Lung microvascular endothelial cell (primary cell): ENCODE measurements at places on chromosomes 12 and 14. TPM values are rescaled to one million over a fixed set of nuclear protein-coding genes. Genes with fewer than 3 reads are reported as not detected.

Gene SMOC1
- 0.87 and 5.2 TPM in 2 replicates for total RNA-seq

Gene IGF1
- 0.44 and 0.79 TPM in 2 replicates for total RNA-seq

Gene LMNTD1
- under 0.01 TPM in 1 of 2 replicates, not detected in the other for total RNA-seq

Gene CACNA1C
- under 0.01 and 0.44 TPM in 2 replicates for total RNA-seq

Gene GNS
- 175 and 226 TPM in 2 replicates for total RNA-seq

Gene LGR5
- total RNA-seq: not detected in 2 replicates

Gene TAS2R20
- total RNA-seq: 1.1 and 1.8 TPM in 2 replicates

Gene CDCA4
- 16.3 and 19.8 TPM in 2 replicates for total RNA-seq

Gene CCDC184
- total RNA-seq: not detected in 2 replicates

Gene CLEC4D
- total RNA-seq: not detected in 2 replicates

Gene KLRG1
- 0.20 and 0.22 TPM in 2 replicates for total RNA-seq

Gene MGAT4C
- total RNA-seq: under 0.01 TPM in 2 replicates

Gene OR4K5
- total RNA-seq: not detected in 2 replicates

Gene CCDC38
- not detected in 2 replicates for total RNA-seq

Gene FSCB
- not detected in 2 replicates for total RNA-seq

Gene B4GALNT1
- total RNA-seq: under 0.01 TPM in 1 of 2 replicates, not detected in the other

Gene KRT1
- total RNA-seq: not detected in 2 replicates

Gene TTC6
- under 0.01 TPM in 1 of 2 replicates, not detected in the other for total RNA-seq

Gene TAS2R13
- 0.20 and 0.44 TPM in 2 replicates for total RNA-seq

Gene KRT81
- under 0.01 TPM in 1 of 2 replicates, not detected in the other for total RNA-seq

Gene SEC23A
- total RNA-seq: 152 and 156 TPM in 2 replicates

Gene GPRC5D
- under 0.01 TPM in 1 of 2 replicates, not detected in the other for total RNA-seq

Gene LHX5
- not detected in 2 replicates for total RNA-seq

Gene PPP4R4
- under 0.01 TPM in 1 of 2 replicates, not detected in the other for total RNA-seq

Gene BCL2L2
- 9.4 and 14.9 TPM in 2 replicates for total RNA-seq

Gene MRPL51
- 121 and 130 TPM in 2 replicates for total RNA-seq

Gene LTBR
- 29.9 and 49.2 TPM in 2 replicates for total RNA-seq

Gene SUPT16H
- total RNA-seq: 50.4 and 51.4 TPM in 2 replicates

Gene CD163
- under 0.01 TPM in 1 of 2 replicates, not detected in the other for total RNA-seq

Gene RFX4
- total RNA-seq: not detected in 2 replicates

Gene TBX5
- total RNA-seq: not detected in 2 replicates

Gene ASIC1
- under 0.01 TPM in 1 of 2 replicates, not detected in the other for total RNA-seq
